Nucleus accumbens (tissue), 56 donors: ENCODE measurements at places on chromosomes 13 and 19.

DNA sequence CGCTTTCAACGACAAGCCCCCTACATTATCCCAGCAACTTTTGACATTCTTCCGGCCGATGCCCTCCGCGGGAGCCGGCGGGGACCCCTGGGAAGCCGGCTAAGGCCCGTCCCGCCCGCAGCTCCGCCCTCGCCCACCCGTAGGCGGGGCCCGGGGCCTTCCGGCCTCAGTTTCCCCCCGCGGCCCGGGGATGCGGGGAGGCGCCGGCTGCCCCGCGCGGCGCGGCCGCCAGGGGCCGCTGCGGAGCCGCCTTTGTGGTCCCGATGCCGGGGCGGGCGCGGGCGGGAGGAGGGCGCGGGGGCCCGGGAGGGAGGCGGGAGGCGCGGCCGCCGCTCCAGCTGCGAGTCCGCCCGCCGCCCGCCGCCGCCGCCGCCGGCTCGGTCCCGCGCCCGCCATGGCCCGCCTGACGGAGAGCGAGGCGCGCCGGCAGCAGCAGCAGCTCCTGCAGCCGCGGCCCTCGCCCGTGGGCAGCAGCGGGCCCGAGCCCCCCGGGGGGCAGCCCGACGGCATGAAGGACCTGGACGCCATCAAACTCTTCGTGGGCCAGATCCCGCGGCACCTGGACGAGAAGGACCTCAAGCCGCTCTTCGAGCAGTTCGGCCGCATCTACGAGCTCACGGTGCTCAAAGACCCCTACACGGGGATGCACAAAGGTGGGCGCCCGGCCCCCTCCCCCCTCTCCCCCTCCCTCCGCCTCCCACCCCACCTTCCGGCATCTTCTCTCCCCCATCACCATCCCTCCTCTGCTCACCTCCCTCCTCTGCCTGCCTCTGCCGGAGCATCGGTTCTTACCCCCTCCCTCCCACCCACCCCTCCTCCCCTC lies at the start of gene CELF5:
Gene CELF5, plus strand, starts transcription at position 316 of the 823 bp plus-strand sequence. Its CDS starts 79 bp downstream, at position 395.
- DNase-seq: no peak

DNA sequence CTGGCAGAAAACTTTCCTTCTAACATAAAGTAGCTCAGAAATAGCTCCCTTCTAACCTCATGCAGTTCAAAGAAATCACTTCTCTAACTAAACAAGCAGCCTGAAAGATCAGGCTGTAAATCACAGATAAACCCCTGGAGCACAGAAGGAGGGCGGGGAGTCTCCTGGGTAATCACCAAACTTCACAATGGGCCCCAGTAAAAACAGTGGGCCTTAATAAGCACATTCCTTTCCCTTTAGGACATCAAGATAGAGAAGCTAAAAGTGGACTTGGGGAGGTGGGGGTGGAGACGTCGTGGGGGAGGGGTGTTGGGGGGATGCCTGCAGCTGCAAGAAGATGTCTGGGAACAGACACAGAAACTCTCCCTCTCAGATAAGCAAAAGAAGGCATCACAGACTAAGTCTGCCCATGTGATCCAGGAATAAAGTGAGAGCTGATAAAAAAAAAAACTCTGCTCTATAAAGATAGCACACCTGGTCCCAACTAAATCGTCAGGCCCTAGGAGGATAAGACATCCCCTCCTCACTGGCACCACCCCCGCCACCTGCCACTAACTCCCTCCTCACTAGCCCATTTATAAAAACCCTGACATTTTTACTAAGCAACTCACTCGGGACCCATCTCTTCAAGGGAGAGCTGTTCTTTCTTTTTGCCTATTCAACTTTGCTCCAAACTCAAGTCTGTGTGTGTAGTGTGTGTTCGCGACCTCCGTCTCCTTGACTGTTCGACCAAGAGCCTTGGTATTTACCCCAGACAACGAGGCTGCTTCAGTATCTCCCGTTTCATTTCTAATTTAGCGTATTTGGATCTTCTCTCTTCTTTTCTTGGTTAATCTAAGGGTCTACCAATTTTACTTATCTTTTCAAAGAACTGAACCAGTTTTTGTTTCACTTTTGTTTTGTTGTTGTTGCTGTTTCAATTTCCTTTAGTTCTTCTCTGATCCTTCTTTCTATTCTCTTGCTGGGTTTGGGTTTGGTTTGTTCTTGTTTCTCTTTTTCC lies 31.7 kb downstream of the DNAJC15 start:
- no peak for DNase-seq

GRCh38 chr13:72198967-72199560 lies 332.1 kb upstream of the DACH1 start:
- no peak for DNase-seq

GRCh38 chr19:48218997-48219396 lies 36.7 kb downstream of the CARD8 start:
- DNase-seq: no peak

- DNase-seq: no peak
Observed at GRCh38 chr19:51479531-51480331, 1.4 kb downstream of the CEACAM18 start.
